Activated T-cell treated with anti-CD3 and anti-CD28 coated beads, Interleukin-2, amount 50 U/mL, for 4 hours (primary cell): ENCODE measurements at places on chromosomes 1 and 21.

- DNase-seq = no peak
Observed at GRCh38 chr1:119159111-119159510, 18.7 kb upstream of the WARS2 start.

DNA sequence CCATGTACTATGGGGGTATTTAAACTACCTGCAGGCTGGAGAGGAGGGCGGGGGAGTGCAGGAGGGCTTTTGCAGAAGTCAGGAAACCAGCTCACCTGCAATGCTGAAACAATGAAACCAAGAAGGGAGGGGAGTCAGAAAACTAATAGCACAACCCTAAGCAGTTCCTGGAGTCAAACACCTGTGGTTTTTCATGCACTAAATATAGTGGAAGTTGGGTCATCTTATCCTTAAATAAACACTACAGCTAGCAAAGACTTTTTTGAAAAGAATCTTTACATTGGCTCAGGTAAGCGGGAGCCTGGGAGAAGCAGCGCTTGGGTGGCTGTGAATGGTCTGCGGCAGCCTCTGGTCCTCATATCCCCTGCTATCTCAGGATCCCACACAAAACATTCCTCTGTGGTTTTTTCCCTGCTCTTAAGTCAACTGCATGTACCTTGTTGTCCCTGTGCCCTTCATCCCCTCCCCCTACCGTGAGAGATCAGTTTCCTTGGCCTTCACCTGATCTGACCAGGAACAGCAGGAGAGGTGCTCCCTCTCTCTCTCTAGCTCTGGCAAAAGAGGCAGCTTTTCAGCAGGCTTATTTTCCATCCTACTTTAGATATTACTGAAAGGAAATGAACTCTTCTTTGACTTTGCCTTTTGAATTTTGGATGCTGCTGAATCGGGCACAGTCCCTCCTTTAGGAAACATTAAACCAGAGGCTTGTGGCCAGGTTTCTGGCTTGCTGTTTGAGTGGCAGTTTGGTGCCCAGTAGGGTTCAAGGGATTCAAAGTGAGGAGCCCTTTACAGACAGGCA lies 26.6 kb downstream of the TENT5C start:
- no peak for DNase-seq

- peak; percentile 87 for DNase-seq
Observed at GRCh38 chr1:155176544-155177071, 3.0 kb downstream of the TRIM46 start.

GRCh38 chr1:156480411-156481192 lies 20.0 kb downstream of the MEF2D start:
- DNase-seq = peak; percentile 75

DNA sequence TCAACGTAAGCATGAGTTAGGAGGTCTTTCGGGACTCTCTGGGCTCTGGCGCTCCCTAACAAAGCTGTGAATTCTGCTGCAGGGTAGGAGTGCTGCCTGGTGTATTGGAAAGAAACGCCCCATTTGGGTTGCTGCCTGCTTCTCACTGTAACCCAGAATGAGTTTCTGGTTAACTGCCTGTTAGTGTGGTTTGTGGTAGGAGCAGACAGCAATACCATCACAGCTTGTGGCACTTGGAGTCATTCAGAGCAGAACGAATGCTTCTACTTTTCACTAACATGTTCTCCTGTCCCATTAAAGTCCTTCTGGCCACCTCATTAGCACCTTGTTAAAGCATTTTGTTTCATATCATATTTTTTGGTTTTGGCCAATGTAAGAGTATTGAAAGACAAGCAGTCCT lies 18.1 kb downstream of the MAP3K7CL start:
- no peak for DNase-seq

DNA sequence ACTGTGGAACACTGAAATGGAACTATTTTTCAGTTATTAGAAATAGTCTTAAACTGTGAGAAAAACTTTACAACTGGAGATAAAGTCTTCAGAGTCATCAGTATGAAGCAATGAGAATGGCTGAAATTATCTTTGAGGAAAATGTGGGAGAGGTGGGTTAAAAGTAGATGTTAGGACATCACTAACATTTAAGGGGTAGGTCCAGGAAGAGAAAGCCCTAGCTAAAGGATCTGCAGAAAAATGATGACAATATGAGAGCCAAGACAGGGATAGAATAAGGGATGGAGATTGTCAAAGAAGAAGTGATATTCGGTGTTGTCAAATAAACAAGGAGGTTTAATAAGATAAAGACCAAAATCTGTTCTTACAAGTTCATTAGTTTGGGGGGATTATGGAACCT lies 123.3 kb upstream of the GPR52 start:
- no peak for DNase-seq
